ENCODE measurements at places on chromosomes 6 and 20.

GRCh38 chr6:98593676-98594075 is 240.7 kb upstream of the POU3F2 start:
- DNase-seq = no peak

DNA sequence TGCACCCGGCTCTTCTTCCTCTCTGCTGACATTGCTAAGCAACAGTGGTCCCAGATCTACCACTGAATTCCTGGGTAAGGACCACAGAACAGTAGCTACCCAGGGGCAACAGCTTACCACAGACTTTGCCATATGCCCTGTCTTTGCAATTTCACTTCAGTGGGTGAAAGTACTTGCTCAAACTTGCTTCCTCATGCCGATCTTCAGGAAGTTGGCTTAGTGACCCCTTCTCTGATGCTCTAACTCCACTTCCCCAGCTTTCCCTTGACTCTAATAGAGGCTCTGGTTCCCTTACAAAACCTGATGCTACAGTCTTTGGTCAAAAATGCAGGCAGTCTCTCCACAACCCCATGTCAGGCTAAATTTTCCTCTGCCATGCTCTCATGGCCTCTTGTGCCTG is 3.3 kb upstream of the TAAR5 start:
- DNase-seq = no peak

- DNase-seq = no peak
Measured at GRCh38 chr20:48131581-48131980, 346.3 kb upstream of the SULF2 start.

GRCh38 chr6:32937230-32937633 is 3.6 kb downstream of the HLA-DMB start:
- DNase-seq = no peak

All from heart right ventricle (tissue), 16 donors.